ENCODE measurements at places on chromosomes 11 and 22.

GRCh38 chr11:7020183-7020917 is at the start of the genes NLRP14 and ZNF214:
TSS of gene NLRP14 (plus strand) at chr11:7020479. CDS start at chr11:7038587, 18,108 bp downstream.
TSS of gene ZNF214 (minus strand) at chr11:7020346. CDS start at chr11:7002835, 17,511 bp downstream.
- DNase-seq: peak; percentile 97

DNA sequence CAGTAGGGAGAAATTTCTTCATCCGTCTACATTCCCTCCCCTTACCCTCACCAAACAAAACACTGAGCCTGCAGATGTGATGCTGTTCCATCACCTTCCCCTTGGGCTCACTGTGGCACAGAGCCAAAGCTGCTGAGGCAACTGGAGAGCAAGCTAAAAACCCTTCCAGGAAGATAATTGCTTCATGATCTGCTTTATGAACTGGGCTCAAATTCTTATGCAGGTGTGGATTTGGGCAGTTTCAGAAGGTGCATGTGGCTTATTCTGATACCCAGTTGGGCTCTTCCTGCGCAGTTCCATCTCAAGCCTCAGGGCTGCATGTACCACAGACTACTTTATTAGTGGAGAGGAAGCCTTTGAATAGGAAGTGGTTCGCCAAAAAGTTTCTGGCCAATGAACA is 58.3 kb downstream of the AAMDC start:
- DNase-seq: peak; percentile 66

GRCh38 chr11:113023228-113023627 is 62.0 kb downstream of the NCAM1 start:
- no peak for DNase-seq

DNA sequence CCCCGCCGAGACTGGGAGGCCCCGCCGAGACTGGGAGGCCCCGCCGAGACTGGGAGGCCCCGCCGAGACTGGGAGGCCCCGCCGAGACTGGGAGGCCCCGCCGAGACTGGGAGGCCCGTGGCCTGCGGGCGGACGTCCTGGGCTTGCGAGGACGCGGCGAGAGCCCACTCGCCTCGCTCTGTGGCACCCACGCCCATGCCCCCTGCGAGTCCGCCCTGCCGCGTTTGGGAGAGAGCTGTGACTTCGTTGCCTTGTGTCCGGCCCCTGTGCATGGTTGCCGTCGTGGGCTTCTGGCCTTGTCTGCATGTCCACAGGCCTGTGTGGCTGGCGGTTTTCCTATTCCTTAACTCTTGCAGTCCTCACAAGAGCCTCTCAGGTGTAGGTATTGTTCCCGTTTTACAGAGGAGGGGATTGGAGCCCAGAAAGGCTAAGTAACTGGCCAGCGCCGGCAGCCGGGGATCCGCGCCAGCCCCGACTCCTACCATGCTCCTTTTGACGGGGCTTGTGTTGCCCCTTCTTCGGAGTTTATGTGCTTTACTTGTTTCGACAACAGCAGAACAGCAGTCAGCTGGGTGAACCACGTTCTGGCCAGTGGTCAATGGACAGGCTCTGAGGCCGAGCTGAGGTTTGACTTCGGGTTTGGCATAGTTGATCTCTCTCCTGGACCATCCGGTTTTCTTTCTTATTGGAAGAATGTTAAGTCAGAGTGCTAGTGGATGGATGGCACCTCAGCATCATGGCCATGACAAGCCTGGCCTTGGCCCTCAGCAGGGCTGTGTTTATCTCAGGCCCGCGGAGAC is 741 bp downstream of the PHRF1 start:
- DNase-seq: peak; percentile 52

GRCh38 chr22:19664951-19665783 is 49.1 kb upstream of the SEPTIN5 start:
- DNase-seq: no peak
